GM04504 (cell line): ENCODE measurements at places on chromosomes 7 and 10.
A peak's percentile ranks its signal among the peaks of the same experiment; 100 is the strongest.

- no peak for DNase-seq
Measured at GRCh38 chr7:150972023-150972468, 6.1 kb downstream of the KCNH2 start.

DNA sequence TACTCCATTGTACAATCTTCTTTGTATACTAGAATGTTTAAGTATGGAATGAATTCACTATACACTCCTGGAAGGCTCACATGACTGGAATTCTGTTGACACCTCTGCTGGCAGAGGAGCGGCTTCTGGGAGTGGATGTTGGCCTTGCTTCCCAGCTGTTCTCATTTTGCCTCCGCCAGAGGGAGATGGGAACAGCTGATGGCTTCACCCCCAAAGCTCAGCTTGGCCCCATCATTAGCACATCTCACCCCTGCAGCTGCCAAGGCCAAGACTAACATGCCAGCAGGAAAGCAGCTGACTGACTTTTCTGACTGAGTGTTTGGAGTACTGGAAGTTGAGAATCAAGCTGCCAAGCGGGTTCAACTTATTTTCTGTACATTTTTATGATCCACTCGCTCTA is 15.1 kb downstream of the ADAM12 start:
- DNase-seq: no peak

GRCh38 chr7:23930312-23930711 is 220.3 kb downstream of the STK31 start:
- no peak for DNase-seq

GRCh38 chr10:122567056-122567660 is 6.6 kb downstream of the DMBT1 start:
- DNase-seq: no peak

DNA sequence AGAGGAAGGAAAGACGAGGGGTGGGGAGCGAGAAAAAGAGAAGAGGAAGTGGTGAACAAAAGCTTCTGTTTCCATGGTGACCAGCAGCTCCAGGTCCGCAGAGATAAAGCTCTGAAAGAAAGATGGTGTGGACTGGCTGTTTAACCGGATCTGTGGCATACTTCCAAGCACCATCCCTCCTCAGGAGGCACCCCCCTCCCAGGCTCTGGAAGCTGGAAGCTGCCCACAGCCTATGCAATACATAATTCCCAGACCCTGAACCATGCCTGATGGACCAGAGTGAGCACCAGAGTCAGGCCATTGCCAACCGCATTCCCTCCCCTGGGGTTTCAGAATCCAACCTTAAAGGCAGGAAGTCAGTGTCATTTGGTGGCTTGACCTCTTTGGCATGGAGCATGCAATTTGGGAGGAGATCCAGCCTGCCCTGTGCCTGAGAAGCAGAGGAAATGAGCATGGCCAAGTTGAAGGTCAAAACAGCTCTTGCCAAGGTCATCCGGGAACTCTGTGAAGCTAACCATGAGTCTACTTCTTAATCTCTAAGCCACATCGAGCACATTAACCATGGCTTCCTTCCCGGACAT is 22.2 kb upstream of the CPXM2 start:
- DNase-seq: no peak

DNA sequence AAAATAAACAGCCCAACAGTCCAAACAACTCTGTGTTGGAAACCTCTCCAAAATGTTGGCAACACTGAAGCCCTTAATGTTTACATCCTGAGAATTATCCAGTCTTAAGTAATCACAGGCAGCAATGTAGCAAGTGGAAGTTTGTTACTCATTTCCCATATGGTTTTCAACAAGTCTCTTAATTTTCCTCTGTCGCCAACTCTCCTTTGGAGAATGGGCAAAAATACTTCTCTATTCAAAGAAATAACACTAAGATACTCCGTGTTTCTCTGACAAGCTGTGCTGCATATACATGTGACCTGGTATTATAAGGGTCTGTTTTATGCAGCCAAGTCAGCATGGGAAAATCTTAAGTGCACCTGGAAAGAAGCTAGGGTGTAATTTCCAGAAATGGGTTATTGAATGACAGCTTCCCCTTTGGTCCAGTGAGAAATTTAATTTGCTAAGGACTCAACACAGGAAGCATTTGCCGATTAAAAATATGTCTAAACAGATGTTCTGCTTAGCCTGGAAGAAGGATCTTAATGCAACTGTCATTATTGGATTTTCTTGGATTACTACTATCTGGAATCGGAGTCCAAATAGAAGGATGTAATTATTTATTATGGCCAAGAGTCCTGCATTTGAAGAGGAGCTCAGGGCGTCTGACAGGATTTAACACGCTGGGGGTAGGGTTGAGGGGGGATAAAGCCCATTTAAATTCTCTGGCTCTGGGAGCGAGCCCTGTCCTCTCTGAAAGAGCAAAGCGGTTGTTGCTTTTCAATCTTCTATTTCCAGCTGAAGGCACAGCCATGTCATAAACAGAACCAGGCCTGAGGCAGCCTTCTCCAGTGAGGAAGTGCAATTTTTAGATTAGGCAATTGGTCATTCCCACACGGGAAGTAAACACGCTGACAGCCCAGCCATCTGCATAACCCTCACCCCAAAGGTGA is 73.1 kb downstream of the TLL2 start:
- no peak for DNase-seq

DNA sequence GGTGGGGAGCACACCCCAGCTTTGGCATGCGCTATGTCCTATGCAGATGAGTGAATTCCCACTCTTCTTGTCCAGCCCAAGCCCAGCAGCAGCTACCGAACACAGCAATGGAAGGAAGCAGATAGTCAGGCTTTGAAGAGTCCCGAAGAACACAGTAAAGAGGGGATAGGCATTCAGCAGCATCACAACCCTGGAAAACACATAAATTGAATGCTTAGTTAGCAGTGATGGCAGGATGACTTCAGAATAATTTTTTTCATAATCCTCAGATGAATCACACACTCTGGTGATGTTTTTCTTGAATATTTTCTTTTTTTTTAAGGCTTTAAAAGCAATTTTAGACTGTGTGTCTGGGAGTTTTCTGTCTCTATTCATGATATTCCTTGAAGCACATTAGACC is 95.8 kb downstream of the CFAP58 start:
- no peak for DNase-seq

- DNase-seq: peak; percentile 28
Measured at GRCh38 chr10:91883549-91884444, 25.5 kb downstream of the FGFBP3 start.

DNA sequence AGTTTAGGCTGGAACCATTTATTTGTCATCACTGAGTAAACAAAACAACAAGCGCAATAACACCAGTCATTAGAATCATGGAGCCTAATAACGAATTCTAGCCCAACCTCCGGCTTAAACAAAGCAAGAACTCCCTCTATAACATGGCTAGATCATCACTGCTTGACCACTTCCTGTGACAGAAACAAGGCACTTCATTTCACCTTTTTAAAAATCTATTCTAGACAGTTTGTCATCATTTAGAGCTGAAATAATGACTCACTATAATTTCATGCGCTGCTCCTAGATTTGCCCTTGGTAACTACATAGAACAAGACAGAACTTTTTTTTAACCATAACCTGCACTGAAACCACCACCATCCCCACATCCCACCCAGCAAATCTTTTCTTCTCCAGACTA is 81.3 kb downstream of the OSBPL3 start:
- no peak for DNase-seq

DNA sequence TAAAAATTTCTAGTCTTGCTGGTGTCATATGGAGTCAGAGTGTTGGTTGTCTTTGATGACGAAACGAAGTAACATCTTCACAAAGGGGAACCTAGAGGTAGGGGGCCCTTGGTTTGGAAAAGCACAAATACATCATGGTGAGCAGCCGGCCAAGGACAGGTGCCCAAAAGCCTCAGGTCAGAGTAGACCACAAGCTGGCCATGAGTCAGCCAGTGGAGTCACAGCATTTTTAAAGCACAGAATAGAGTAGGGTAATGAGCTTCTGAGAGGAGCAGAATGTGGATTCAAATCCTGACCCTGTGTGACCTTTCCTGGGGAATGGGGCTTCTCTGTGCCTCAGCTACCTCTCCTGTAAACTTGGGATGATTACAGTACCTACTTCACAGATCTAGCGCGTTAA is 5.3 kb downstream of the CAMK2B start:
- DNase-seq: no peak

- peak; percentile 63 for DNase-seq
Measured at GRCh38 chr10:30751678-30752331, 122.3 kb upstream of the LYZL2 start.

DNA sequence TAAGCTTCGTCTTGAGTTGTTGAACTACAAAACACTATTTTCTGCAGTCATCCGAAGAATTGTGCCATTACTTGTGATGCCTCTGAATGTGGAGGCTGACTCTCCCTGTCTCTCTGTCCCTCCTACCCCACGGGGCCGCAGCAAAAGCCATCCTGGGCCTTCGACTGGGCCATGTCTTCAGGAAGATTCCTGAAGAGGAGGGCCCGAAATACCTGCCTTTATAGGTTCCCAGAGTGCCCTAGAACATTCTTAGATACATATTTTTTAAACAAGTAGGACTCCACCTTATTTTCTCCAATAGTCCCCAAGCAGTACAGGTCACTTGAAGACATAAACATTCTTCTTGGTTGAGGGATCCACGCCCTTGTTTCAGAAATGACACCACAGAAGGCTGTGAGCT is 8.1 kb downstream of the IGFBP3 start:
- DNase-seq: no peak

DNA sequence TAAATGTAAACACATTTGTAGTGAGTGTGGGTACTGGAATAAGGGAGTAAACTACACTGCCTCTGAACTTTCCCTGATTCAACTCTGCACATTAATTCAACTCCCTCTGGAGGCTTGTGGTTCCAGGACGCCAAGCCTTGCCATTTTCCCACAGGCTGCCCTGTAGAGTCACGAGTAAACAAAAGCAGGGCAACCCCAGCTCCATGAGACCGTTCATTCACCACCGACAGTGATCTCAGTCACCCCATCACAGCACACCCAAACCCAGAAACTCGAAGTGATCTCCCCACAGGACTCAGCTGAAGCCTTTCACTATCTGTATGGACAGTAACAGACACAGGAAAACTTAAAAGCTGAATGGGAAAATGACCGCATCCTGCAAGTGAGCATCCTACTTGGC is 218.8 kb upstream of the FRMD4A start:
- DNase-seq: no peak

GRCh38 chr7:138363721-138364120 is 96.3 kb upstream of the TRIM24 start:
- no peak for DNase-seq

DNA sequence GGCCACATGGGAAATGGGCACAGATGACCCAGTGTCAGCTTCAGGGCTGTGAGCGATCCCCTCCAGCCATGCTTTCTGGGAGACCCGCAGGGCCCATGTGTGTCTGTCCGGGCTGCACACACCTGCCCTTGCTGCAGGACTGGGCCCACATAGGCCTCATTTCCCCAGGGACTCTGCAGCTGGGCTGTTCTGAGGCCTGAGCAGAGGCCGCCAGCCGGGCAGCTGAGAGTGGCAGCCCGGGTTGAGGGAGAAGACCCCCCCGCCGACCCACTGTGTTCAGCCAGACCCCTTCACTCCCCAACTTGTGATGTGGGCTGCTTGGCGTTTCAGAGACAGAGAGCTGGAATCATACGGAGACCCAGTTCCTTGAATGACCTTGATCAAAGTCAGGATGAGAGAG is 50.1 kb upstream of the DPYSL4 start:
- DNase-seq: no peak

DNA sequence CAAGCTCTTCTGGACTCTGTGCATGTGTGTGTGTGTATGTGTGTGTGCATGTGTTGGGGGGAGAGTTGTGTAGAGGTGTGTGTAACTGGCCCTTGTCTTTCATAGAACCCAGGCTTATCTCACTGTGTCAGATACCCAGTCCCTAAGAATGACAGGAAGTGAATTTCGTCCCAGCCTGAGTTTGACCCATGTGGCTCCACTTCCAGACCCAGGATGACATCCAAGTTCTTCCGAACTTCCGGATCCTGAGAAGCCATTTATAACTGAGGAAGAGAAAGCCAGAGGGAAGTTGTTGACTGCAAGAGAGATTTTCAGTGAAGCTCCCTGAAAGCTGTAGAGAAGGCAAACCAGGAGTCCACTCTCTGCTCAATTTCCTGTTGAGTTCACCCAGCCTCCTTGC is 53.2 kb downstream of the ADRB1 start:
- DNase-seq: no peak

GRCh38 chr7:45072131-45073030 is 16.4 kb downstream of the NACAD start:
- DNase-seq: no peak

DNA sequence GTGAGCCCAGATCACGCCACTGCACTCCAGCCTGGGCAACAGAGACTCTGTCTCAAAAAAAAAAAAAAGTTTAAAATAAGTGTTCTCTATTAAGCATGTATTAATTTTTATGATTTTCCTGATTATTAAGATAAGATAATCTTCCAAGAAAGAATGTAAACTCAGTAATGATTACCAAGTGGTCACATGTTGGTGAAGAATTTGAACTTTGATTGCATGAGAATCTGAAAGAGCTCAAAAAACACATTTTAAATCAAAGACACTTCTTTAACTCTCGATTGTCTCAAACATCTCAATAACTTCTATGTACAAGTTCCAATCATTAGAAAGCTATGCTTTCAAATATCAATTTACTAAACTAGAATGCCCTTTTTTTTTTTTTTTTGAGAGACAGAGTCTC is 33.8 kb downstream of the SNX8 start:
- DNase-seq: no peak

DNA sequence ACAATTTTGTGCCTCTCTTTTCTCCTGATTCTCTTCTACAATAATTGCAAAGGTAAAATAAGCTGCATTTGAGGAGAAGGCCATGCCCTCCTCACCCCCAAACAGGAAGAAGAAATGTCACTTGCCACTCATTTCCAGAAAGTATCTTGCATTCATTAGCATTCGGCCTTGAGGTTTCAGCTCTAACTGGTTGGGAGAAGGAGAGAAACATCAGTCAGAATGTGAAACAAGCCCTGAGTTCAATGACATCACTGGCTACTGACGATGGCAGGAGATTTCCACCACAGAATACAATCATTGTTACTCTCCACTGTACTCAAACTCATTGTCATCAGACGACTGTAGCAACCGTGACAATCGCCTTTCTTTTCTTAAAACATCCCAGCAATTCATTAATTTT is 72.8 kb downstream of the PRKCQ start:
- DNase-seq: no peak

- no peak for DNase-seq
Measured at GRCh38 chr10:93495654-93496321, 624 bp upstream of the CEP55 start.

DNA sequence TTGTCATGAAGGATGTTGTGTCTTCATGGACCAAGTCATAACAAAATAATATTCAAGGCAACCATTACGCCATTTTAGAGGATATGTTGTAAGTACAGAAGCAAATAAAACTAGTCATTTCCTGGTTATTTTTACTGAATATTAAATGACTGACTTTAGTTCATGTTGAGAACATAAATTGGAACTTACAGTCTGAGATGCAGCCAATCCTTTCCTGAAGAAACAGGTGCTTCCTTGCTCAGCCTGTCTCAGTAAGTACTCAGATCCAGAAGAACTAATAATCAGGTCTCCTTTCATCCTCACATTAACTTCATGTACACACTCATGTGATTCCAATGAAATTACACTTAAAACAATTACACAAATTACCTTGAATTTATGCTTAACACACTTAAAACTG is 12.3 kb downstream of the SEMA3A start:
- no peak for DNase-seq
